Stimulated activated CD8-positive, alpha-beta memory T cell treated with anti-CD3 and anti-CD28 coated beads, Interleukin-7, amount 100 ng/mL, for 4 hours (primary cell): ENCODE measurements at places on chromosomes 7 and 10.

DNA sequence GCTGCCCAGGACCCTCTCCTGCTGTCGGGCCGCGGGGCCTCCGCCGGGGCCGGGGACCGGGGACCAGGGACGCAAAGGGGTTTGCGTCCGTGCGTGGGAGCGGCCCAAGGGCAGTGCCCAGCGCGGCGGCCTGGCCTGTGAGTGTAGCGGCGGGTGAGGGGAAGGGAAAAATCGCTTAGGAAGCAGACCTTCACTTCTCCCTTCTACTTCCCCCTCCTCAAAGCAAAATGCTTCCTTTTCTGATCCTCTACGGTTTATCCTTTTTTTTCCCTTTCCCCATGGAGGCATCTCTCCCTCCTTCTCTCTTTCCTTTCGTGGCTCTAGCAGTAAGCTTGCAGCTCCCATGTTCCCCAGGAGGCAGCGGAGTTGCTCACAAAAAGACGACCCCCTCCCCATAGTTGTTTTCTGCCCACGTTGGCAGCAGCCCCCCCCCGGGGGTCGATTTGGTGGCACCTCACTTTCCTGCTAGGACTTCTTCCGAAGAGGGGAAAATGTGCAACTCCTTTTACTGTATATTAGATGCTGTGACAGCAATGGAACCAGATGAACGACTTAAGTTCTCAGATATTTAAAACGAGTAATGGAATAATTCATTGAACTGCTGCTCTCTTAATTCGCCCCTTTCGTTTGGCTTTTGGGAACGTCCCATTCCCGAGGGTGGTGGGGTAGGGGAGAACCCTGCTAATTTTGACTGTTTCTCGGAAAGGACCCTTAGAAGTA is 724 bp downstream of the CAPZA2 start:
- DNase-seq = no peak

- no peak for DNase-seq
Observed at GRCh38 chr7:43302211-43302711, 189.8 kb downstream of the HECW1 start.

DNA sequence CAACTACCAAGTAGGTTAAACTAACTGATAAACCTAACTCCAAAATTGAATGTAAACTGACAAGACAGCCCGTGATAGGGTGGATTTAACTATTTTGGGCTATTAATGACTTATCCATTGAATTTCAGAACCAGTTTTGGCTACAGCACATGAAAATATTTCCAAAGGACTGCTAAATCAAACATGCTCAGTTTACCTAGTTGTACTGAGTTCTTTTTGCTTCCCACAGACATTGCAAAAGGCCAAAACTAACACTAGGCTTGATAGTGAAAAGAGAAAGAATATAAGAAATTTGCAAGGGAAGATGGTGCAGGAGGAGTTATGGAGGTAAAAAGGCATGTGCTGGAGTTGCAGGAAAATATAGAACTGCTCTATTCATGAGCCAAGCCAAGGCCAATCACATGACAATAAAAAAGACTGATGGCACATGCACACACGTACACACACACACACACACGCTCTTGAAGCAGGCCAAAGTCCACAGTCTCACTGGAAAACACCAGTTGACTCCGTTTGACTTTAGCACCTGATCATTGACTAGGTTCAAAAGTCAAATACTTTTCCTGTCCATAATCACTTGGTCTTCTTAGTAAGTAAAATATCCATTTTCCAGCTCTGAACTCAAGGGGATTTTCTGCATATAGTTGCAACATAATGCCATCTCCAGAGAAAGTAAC is 76.0 kb upstream of the AGBL3 start:
- DNase-seq = no peak

DNA sequence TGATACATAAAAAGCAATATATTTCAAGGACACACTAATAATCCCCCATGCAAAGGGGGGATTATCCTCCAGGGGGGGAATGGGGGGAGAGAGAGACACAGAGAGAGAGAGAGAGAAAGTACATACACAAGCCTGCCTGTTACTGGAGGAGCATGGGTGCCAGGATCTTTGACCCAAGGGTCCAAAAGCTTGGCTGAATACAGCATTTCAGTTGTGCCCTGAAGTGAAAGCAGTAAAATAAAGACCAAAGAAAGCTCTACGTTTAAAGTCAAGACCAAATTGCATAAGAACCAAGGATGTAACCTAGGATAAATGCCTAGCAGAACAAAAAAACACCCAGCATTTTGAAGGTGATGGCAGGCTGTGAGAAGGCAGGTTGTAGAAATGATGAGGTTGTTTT is 27.8 kb upstream of the ITGB8 start:
- DNase-seq = no peak

DNA sequence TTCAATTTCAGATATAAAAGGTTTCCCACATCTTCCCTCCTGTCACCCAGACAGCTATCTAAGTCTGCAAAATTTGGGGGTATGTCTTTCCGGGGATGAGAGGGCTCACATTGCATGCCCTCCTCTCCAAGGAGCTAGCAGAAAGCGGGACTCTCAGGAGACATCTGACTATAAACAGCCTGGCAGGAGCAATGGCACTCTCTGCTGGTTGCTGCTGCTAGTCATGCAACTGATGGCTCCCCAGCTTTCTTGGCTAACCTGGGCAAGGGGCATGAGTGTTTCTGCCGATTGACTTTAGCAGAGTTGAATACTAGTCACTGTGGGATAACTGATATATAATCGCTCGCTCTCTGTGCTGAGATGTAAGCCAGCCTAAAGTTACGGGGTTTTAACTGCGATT is 12.0 kb downstream of the TBX20 start:
- DNase-seq = no peak

DNA sequence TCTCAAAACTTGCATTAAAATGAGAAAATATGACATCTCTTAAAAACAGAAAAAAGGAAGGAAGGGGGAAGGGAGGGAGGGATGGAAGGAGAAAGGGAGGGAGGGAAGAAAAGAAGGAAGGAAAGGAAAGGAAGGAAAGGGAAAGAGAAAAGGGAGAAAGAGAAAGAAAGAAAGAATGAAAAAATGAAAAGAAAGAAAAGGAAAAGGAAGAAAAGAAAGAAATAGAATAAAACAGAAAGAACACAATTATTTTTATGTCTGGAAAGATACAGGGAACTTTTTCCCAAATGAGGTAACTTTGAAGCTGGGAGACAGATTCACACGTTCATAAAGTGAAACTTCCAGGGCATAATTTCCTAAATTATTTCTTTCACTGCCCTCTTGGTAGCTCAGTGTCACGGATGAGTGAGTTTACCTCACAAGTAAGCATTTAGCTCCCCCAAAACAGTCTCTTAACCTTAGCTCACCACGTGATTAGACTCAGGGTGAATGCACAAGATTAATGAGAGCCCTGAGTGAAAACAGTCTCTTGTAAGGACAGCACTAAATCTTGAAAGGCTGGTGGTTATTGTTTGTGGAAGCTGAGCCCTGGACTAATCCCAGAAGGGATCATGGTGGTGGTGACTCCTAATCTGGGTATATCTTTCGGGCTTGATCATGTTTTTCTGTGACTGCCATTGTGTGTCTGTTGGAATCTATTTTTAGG is 74.1 kb upstream of the HDAC9 start:
- DNase-seq = no peak

- DNase-seq = no peak
Observed at GRCh38 chr10:44030738-44031137, 354.2 kb downstream of the CXCL12 start.

DNA sequence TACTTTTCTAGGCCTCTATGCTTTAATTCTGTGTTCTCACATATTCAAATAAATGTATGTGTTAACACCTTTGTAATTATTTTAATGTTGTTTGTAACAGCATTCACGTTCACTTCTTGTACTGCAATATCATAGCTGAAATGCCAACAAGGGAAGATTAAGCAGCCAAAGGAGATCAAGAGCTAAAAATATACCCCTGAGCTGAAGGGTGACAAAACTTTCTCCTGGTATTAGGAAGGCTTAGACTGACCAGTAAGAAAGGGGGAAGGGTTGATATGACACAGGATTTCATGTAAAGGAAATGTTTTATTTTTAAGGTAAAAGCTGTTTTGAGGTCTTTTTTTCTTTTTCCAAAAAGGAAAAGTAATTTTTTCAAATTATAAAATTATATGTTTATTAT is 40.4 kb upstream of the VDAC2 start:
- DNase-seq = no peak

DNA sequence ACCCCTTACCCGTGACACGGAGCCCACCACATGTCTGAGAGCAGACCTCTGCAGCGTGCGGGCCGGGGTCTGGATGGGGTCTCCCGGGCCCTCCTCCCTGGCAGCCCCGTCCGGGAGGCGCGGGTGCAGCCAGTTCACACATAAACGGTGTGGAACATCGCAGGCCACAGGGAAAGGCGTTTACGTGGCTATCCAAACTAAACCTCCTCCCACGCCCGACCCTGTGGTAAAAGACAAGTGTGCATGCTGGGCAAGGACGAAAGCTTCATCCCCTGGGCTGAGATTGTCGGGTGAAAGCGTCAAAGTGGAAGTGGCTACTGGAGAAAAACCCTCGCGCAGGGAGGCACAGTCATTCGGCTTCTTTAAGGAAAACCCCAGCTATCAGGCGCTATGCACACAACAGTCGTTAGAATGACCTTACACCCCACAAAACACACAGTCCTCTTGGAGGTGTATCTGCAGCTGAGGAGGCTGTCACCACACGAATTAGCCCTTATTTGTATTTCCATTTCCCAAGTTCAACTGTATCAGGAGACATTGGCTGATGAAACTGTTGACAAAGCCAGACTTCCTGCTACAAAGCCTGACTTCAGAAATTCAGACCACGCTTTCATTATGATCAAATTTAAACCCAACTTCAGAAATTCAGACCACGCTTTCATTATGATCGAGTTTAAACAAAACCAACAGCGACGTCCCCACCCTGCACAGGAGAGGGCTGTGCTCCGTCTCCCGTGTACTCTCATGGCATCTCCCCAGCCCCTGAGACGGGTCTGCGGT is 15.3 kb downstream of the GPER1 start:
- no peak for DNase-seq

GRCh38 chr7:94657771-94658693 is 2.1 kb upstream of the SGCE start:
- DNase-seq = peak; percentile 91

DNA sequence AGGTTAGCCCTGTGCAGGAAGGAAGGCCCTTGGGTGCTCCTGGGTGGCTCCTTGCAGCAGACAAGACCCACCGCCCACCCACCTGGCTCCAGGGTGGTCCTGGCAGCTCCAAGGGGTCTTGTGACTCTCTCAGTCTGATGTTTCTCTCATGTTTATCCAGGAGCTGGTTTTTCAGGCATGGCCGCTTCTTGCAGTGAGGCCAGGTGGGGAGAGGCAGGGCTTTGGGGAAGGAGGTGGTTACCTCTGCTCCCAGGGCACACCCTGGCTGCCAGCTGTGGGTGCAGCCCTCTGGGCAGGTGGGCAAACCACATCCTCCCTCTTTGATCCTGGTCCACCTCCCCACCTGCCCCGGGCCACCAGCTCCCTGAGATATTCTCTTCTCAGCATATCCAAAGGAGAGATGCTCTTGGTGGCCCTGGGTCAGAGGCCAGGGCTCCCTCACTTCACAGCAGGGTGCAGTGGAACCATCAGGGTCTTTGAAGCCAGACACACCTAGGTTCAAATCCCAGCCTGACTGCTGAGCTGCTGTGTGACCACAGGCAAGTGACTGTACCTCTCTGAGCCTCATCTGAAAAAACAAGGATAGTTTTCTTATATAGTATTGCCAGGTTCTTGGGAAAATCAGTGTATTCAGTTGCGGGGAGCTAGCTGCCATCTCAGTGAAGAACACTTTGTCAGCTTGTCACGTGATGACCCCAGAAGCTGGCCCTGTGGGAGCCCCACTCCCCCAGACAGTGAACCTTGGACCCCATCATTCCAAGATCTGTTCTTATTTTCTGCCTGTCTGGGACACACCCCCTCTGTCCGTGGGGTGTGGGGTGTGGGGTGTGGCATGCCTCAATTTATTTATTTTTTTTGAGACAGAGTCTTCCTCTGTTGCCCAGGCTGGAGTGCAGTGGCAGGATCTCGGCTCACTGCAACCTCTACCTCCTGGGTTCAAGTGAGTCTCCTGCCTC is 11.5 kb downstream of the GTF2IRD1 start:
- no peak for DNase-seq

- DNase-seq = no peak
Observed at GRCh38 chr7:116277070-116277469, 66.7 kb downstream of the TES start.

DNA sequence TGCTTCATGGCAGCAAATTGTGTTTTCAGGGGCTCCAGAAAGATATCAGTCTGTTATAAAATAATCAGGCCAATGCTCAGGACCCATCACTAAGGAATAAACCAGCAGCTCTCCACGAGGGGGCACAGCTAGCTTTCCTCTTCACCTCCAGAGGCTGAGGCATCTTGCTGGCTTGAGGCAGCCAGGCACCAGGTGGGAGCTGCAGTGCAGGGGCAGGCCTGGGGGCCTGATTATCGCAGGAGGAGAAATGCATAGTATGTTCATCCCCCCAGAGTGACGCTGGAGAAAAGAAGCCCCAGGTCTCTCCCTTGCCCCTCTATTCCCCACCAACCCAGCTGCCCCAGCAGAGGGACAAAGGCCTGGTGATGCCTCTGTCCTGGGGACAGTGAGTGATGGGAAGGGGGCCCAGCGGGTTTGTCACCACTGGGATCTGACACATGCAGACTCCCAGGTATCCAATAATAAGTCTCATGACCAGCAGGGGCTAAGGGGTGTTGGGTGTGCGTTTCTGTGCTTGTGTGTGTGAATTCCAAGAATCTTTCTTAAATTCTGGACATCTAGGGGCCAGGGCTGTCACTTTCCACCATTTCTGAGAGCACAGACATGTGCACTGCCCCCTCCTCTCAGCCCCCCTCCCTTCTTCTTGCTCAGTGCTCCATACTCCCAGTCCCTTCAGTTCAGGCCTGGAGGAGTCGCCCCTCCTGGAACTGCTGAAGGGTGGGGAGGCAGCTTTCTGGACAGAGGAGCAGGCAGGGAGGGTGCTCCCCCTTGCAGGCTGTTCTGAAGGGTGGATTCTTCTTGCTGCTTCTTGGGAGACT is 128.1 kb upstream of the FAM20C start:
- no peak for DNase-seq

GRCh38 chr7:130904792-130905191 is 170.8 kb upstream of the KLF14 start:
- no peak for DNase-seq

DNA sequence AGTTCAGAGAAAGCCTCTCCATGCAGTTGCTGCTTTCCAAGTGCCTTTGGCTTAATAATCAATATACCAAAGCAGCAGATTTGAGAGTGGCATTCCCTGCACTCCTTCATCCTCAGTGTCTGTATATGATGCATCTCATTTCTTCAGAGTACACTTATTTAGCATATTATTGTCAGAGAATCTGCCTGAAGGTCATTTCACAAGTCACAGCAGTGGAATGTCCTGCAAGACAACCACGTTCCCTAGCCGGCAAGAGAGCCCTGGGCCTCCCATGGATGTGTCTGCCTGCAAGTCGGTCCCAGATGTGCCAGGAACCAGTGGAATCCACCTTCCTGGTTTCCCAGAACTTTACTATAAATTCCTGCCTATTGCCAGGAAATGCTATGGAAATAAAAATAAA is 289.4 kb upstream of the IGFBP3 start:
- no peak for DNase-seq
